ENCODE measurements at places on chromosomes 2 and 18.

GRCh38 chr2:152055366-152056108, 43.3 kb downstream of the CACNB4 start:
- no peak for DNase-seq

GRCh38 chr2:150046211-150046610, 441.3 kb downstream of the RND3 start:
- DNase-seq: no peak

GRCh38 chr2:225797394-225797793, 397.9 kb downstream of the NYAP2 start:
- DNase-seq: no peak

- DNase-seq: no peak
Observed at GRCh38 chr2:239146741-239147181, 254.1 kb downstream of the HDAC4 start.

DNA sequence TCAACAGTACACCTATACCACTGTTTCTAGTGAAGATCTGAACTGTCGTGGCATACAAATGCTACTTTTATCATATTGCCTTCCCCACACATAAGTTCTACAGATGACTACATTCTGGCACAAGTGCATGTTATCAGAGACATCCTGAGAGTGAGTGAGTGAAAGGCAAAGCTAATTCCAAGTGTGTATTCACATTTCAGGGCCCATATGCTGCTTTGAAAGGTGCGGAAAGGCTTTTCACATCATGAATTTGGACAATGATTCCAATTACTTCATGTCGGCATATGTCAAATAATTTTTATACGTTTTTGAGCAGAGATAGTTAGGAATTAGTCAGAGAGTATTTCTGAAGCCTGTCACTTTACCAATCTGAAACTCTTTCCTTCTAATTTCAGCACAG, 101.7 kb downstream of the GAREM1 start:
- no peak for DNase-seq

- no peak for DNase-seq
Observed at GRCh38 chr2:2826621-2827020, 495.5 kb upstream of the MYT1L start.
